T-helper 17 cell (primary cell): ENCODE measurements at places on chromosomes 4 and X.
A peak's percentile ranks its signal among the peaks of the same experiment; 100 is the strongest.

DNA sequence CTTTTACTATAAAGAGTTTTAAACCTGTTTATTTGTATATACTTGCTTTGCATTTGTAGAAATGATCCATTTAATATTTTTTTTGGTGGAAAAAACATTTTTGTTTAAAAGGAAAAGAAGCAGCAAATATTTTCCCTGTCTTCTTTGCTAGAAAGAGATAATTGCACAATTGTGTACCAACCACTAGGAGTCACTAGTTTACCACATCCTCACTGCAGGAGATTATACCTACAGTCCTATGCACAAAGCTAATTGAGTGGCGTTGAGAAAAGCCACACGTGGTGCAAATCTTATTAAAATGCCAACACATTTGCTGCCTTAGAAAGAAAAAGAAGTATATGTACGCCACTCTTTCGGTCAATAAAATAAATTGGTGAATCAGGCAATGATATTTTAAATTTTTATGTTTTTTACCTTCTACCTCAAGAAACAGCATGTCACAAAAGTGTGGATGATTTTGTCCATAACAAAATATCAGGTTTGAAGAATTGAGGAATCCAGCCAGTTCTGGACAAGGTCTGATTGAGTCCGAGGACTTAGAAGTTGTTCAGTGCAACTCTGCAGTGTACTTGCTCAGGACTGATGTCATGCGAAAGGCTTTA, 102.9 kb downstream of the GRXCR1 start:
- DNase-seq, result no peak

DNA sequence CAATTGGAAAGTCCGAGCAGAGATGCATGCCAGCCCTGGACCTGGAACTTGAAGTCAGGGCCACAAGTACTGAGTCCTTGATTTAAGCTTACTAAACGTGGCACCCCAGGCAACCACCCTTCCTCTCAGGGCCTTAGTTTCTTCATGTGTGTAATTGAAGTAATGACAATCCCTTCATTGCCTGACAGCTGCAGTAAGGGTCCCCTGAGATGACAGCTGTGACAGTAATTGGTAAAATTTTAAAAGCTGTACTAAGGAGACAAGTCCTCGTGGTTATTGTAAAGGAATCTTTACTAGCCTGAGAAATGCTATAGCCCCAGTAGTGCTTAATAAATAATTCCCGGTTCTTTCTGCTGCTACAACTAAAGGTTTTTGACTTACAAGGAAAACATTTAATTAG, 175.1 kb upstream of the RADX start:
- no peak for DNase-seq

DNA sequence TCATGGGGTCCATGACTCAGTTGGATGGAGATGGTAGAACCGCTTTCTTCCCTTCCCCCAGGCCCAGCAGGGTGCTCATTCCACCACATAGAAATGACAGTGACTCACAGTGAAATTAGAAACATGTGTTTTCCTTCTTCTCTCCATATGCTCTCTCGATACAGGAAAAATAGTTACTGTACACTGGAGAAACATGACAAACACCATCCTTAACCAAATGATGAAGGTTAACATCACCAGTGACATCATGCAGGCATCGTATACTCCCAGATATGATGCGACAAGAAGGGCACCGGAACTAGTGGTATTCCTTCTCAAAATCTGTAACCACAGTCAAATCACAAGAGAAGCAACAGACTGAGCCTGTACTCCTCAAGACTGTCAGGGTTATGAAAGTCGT, 11.7 kb upstream of the RAB40A start:
- no peak for DNase-seq

GRCh38 chrX:150967786-150968185, 15.3 kb upstream of the HMGB3 start:
- DNase-seq, result no peak

DNA sequence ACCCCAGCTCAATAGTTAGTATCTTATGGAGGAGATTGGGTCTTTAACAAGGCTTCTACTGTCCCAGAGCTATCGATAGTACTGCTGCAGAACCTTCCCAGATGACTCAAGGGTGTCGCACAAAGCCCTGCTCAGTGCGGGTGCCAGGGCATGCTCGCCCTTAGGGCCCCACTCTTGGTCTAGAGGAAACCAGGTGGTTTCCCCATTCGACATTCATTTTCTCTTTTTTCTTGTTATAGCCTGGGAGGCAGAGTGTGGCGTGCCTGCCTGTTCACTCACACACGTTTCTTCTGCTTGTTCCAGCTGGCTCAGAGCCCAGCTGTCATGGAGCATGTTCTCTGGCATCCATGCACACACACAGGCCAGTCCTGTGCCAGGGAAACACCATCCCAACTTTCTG, 144.5 kb downstream of the SMIM20 start:
- no peak for DNase-seq

- peak; percentile 25 for DNase-seq
Observed at GRCh38 chrX:150486011-150486410, 82.4 kb upstream of the MTM1 start.

- DNase-seq, result no peak
Observed at GRCh38 chrX:4670606-4671005, 957.2 kb upstream of the PRKX start.

GRCh38 chrX:124211312-124211942, 121.0 kb upstream of the TEX13D start:
- DNase-seq, result no peak

GRCh38 chr4:114211556-114211955, 232.1 kb upstream of the ARSJ start:
- no peak for DNase-seq

DNA sequence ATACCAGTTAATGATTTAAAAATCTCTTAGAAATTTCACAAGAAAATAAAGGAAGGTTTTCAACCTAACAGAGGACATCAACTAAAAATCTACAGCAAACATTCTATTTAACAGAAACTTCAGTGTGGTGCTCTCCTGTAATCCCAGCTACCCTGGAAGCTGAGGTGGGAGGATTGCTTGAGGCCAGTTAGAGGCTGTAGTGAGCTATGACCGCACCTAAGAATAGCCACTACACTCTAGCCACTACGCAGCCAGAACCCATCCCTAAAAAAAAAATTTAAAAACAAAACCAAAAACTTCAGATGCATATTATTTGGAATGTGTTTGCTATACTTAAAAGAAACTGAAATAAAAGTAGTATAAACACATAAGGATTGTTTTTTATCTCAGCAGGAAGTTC, 7.2 kb upstream of the FHIP1A start:
- DNase-seq, result no peak

DNA sequence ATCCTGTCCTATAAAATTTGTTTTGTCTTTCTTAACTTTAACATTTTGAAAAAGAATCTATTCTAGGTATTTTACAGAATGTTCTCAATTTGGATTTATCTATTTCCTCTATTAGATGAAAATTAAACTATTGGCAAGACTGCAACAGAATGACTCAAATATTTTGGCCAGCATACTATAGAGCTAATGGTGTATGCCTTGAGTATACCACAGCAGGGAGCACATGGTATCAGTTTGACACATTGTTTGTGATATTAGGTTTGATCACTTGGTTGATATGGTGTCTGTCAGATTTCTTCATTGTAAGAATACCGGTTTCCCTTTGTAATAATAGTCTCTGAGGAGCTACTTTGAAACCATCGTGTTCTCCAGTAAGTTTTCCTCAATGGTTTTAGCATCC, 87.8 kb upstream of the NPNT start:
- no peak for DNase-seq

DNA sequence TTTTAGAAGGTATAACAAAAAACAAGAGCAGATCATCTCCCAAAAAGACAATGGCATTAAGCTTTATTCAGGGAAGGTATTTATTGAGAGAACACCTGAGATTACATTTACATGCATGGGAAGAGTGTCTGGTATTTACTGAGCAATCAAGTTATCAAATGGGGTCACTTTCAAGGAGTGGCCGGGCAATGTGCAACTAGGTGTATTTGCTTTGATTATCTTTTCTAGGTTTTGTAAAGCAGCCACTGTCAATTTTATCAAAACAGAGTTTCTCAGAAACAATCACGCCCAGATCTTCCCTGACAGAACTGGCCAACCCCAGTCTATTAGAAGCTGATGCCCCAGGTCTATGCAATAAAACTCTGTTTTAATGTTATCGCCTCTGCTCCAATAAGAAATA, 169.5 kb downstream of the GLRA2 start:
- DNase-seq, result no peak

GRCh38 chr4:113447769-113448168, 313.8 kb downstream of the CAMK2D start:
- DNase-seq, result no peak

- no peak for DNase-seq
Observed at GRCh38 chr4:8224975-8225625, 26.0 kb downstream of the SH3TC1 start.

DNA sequence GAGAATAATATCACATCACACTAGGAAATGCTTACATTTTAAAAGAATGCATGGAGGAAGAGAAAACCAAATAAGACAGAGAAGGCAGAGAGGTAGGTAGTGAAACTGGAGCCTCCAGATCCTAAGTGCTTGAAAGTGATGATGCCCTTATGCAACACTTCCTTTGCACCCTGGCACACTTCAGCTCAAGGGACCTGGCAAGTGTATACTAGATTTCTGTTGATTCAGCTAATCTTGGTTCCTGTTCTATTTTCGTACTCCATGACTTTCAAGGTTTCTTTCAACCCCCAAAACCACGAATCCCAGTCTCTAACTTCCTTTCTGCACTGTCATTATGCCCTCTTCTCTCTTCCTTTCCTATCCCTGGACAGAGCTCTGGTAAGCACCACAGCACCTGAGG, 36.9 kb upstream of the SH3KBP1 start:
- DNase-seq, result no peak
